Prostate gland (tissue), 2 donors: ENCODE measurements at places on chromosomes 5 and 9. TPM values are rescaled to one million over a fixed set of nuclear protein-coding genes. Genes with fewer than 3 reads are reported as not detected.
A peak's percentile ranks its signal among the peaks of the same experiment; 100 is the strongest.

GRCh38 chr9:89731262-89732182 lies 126.7 kb downstream of the GADD45G start:
- no peak overlapping the region for H3K4me3 ChIP-seq
- no peaks in the 10 kb centered on the region for H3K27me3 ChIP-seq
- H3K4me1 ChIP-seq = no peaks in the 10 kb centered on the region
- no peaks in the 10 kb centered on the region for H3K36me3 ChIP-seq
- no peak for DNase-seq
- no peak overlapping the region for H3K27ac ChIP-seq

DNA sequence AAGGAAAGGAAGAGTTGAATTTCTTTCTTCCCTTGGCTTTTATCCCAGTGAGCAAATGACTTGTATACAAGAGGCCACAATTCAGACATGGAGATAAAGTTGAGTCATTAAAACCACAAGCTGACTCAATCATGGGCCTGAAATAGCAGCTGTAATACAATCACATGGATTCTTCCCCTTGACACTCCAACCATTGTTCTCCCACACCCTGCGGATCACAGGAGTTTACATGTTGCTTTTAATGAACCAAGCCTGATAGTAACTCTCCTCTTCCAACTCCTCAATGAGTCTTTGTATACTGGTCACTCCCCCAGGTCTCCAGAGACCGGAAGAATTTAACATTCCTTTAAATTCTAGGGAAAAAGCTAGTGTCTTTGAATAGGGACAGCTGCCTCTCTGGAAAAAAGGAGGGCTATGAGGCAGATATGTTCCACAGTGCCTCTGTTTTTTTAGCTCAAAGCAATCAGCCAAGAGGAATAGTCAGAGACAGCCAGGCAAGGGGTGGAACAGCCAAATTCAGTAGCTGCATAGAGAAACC lies 32.4 kb downstream of the PCDHGC5 start:
- no peaks in the 10 kb centered on the region for H3K36me3 ChIP-seq
- peak overlapping the region; percentile 10 for H3K27ac ChIP-seq
- no peaks in the 10 kb centered on the region for H3K27me3 ChIP-seq
- H3K4me3 ChIP-seq = no peak overlapping the region
- no peak for DNase-seq
- no peaks in the 10 kb centered on the region for H3K4me1 ChIP-seq

DNA sequence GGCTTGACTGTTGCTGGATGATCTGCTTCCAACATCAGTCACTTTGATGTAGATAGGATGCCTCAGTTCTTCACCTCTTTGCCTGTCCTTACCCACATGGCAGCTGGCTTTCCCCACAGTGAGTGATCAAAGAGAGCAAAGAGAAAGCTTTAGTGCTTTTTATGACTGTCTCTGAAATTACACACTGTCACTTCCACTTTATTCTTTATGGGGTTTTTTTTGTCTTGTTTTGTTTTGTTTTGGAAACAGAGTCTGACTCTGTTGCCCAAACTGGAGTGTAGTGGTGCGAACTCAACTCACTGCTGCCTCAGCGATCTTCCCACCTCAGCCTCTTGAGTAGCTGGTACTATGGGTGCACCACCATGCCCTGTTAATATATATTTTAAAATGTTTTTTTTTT lies 32.4 kb upstream of the C5orf24 start:
- no peaks in the 10 kb centered on the region for H3K27me3 ChIP-seq
- no peak overlapping the region for H3K27ac ChIP-seq
- H3K4me1 ChIP-seq = no peaks in the 10 kb centered on the region
- no peak overlapping the region for H3K4me3 ChIP-seq
- no peak for DNase-seq

DNA sequence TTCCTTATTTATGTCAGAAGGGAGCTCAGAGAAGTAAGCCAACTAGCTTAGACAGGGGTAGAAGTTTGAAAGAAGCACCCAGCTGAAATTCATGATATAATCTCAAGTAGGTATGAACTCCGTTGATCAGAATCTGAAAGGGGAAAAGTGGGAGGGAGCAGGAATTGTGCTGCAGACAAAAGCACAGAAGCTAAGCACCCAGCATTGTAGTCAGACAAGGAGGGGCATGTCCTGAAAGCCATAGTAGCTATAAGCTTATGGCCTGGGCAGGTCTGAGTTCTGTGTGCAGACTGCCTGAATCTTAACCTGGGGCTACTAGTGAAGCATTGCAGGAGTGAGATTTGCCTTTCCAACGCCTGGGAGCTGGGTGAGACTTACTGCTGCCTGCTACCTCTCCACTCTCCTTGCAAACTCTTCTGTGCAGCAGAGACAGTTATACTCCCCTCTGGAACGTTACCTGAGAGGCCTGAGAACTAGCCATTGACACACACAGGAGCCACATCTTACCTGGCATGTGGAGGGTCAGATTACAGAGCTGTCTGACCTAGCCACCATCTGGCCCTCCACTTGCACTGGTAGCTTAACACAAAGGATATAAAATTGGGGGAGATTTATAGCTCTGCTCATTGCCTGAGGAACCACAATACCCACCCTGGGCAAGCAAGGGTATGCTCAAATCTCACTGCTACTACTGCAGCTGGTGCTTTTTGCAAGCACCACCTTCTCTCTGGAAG lies 9.8 kb upstream of the CYLC2 start:
- no peaks in the 10 kb centered on the region for H3K4me1 ChIP-seq
- no peaks in the 10 kb centered on the region for H3K27me3 ChIP-seq
- DNase-seq = no peak
- no peak overlapping the region for H3K27ac ChIP-seq
- no peak overlapping the region for H3K4me3 ChIP-seq

DNA sequence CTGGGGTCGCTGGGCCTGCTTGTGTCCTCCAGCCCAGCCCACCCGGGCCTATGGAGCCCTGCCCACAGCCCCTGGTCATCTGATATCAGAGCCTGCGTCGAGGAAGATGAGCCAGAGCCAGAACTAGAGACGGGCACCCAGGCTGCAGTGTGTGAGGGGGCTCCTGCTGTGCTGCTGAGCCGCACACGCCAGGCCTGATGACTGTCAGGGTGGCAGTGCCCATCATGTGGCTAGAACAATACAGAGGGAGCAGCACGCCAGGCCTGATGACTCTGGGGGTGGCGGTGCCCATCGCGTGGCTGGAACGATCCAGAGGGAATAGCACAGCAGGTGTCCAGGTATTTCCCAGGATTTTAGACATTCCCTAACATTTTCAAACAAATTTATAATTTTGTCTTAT lies 9.2 kb upstream of the LRRC14B start:
- no peaks in the 10 kb centered on the region for H3K4me1 ChIP-seq
- no peak for DNase-seq
- no peak overlapping the region for H3K27ac ChIP-seq
- no peaks in the 10 kb centered on the region for H3K27me3 ChIP-seq

DNA sequence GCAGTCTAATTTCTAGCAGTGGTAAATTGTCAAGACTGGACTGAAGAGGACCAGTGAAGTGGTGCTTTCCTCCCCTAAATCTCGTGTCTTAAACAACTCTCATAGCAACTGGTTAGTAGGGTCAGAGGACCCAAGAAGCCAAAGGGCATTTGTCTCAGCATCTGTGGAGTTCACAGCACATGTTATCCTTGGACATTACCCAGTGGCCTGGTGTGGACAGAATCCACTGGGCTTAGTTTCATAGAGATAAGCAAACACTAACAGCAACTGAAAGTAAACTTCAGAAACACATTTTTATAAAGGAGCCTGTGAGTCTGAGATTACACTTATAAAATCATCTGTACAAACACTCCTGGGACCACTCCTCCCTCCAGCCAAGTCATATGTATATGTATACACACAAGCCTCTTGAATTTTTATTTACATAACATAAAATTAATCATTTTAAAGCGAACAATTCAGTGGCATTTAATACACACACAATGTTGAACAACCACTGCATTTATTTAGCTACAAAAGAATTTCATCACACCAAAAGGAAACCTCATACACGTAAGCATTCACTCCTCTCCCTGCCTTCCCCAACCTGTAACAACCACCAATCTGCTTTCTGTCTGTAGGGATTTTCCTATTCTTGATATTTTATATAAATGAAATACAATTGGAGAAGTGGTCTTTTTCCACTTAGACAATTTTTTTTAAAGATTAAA lies 457.8 kb downstream of the RASEF start:
- H3K27ac ChIP-seq = no peak overlapping the region
- H3K4me3 ChIP-seq = no peak overlapping the region
- peak; percentile 17 for DNase-seq
- H3K36me3 ChIP-seq = no peaks in the 10 kb centered on the region
- H3K4me1 ChIP-seq = peaks cover 5% of the 10 kb centered on the region

DNA sequence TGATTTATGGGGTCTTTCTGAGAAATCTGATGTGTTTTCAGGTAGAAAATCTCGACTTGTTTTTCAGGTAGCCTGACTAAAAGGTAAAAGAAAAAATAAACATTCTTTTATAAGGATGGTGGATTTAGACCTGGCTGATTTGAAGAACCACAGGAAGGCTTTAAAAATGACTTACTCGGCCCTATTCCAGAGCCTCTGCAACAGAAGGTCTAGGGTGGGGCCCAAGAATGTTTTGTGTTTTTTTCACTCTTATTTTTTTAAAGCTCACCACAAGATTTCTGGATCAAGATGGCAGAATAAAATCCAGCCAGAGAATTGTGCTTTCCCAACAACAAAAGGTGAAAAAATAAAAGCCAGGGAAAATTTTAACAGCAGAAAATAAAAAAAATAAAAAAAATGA lies 59.1 kb downstream of the FNBP1 start:
- H3K36me3 ChIP-seq = no peaks in the 10 kb centered on the region
- DNase-seq = no peak
- no peak overlapping the region for H3K27ac ChIP-seq

Gene NR6A1
- 1.3 TPM for total RNA-seq

Gene PCDHGA1
- total RNA-seq = 0.64 TPM

Gene ANKRD34B
- total RNA-seq = not detected

- H3K27ac ChIP-seq = no peak overlapping the region
- H3K36me3 ChIP-seq = no peaks in the 10 kb centered on the region
Observed at GRCh38 chr5:75660678-75661465, 49.6 kb downstream of the ANKDD1B start.

DNA sequence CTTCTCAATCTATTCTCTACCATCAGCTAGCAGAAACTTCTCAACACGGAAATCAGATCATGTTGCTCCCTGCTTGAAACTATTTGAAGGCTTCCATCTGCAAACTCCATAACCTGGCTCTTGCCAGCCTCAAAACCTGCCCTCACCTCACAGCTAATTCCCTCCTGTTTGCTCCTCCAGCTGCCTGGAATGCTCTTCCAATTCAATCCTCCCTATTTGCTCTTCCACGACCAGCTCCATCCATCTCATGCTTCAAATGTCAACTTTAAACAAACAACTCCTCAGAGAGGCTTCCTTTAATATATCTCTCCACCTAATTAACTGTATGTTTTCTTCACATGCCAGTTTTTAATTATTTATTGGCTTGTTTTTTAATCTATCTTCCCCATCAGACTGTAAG lies 1.5 kb downstream of the PLAA start:
- no peaks in the 10 kb centered on the region for H3K36me3 ChIP-seq
- peaks cover 8% of the 10 kb centered on the region for H3K4me1 ChIP-seq
- H3K27me3 ChIP-seq = no peaks in the 10 kb centered on the region
- no peak for DNase-seq
- no peak overlapping the region for H3K27ac ChIP-seq

- peak; percentile 29 for DNase-seq
- H3K4me1 ChIP-seq = no peaks in the 10 kb centered on the region
- no peaks in the 10 kb centered on the region for H3K36me3 ChIP-seq
Observed at GRCh38 chr5:128681764-128682592, 143.9 kb upstream of the FBN2 start.

Gene HAPLN1
- 0.14 TPM for total RNA-seq

Gene CCL27
- not detected for total RNA-seq

Gene PCA3
- 0.14 TPM for total RNA-seq

Gene THBS4
- total RNA-seq = 21.5 TPM

DNA sequence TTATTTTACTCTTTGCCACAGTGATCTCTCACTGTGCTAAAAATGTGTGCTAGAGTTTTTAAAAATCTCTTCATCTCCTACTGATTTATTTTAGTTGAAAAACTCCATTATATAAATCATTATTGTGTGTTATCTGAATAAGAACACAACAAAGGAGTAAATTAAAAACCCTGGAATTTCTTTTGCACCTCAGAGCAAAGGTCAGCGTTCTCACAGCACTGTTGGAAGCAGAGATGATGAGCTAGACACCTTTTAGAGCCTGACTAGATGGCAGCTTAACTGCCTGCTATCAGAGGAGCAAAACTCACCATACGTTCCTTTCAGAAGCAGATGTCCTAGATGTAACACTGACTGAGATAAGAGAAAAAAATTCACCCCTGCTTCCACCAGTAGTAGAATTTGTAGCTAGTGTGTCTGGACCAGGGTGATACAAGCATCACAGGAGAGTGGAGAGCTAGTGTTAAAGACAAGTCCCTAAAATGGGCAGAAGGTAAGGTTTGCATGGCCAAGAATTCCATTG lies 147.1 kb downstream of the ENTREP1 start:
- H3K4me3 ChIP-seq = no peak overlapping the region
- H3K27me3 ChIP-seq = peaks cover 3% of the 10 kb centered on the region
- DNase-seq = no peak
- H3K27ac ChIP-seq = no peak overlapping the region

Gene AJM1
- total RNA-seq = 10.1 TPM

GRCh38 chr9:112017878-112018277 lies 121.3 kb downstream of the UGCG start:
- H3K27ac ChIP-seq = no peak overlapping the region
- no peaks in the 10 kb centered on the region for H3K36me3 ChIP-seq
- no peaks in the 10 kb centered on the region for H3K27me3 ChIP-seq

Gene TMEM252
- total RNA-seq = not detected

DNA sequence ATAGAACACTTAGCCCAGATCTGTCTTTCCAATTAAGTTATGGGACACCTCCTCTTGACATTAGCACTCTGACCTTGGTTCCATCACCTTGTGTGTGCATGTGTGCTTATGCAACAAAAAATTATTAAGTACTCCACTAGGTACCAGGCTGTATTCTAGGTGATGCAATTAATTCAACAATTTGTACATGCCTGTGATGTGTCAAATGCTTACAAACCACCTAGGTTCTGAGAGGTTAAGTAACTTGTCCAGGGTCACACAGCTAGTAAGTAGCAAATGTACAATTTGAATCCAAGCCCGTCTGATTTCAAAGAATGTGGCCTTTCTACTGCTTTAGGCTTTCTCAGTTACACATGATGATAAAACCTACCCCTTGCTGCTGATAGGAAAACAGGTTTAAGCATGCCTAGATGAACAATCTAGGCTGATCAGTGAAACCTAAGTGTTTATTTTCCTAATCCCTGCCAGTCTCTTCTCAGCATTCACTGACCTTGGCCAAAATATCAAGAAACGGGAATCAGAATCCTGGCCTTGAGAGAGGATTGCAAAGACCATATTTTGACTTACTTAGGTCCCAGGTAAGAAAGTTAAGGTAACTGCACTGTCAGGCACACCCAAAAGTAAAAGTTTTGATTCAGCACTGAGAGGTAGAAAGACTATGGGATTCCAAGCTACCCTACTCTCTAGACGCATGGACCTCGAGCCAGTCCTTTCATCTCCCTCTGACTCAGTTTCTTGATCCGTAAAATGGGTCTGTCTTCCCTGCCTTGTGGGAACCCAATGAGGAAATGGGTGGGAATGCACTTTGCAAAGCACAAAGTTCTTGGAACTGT lies 1.0 kb downstream of the TBC1D2 start:
- H3K4me3 ChIP-seq = peak overlapping the region; percentile 72
- no peak for DNase-seq
- H3K27ac ChIP-seq = peak overlapping the region; percentile 95

- DNase-seq = no peak
- no peaks in the 10 kb centered on the region for H3K27me3 ChIP-seq
- no peak overlapping the region for H3K27ac ChIP-seq
- no peaks in the 10 kb centered on the region for H3K36me3 ChIP-seq
- H3K4me3 ChIP-seq = no peak overlapping the region
Observed at GRCh38 chr5:145345511-145346287, 489.4 kb downstream of the PRELID2 start.
